Iris pigment epithelial cell (primary cell): ENCODE measurements at places on chromosomes 6 and 20.

DNA sequence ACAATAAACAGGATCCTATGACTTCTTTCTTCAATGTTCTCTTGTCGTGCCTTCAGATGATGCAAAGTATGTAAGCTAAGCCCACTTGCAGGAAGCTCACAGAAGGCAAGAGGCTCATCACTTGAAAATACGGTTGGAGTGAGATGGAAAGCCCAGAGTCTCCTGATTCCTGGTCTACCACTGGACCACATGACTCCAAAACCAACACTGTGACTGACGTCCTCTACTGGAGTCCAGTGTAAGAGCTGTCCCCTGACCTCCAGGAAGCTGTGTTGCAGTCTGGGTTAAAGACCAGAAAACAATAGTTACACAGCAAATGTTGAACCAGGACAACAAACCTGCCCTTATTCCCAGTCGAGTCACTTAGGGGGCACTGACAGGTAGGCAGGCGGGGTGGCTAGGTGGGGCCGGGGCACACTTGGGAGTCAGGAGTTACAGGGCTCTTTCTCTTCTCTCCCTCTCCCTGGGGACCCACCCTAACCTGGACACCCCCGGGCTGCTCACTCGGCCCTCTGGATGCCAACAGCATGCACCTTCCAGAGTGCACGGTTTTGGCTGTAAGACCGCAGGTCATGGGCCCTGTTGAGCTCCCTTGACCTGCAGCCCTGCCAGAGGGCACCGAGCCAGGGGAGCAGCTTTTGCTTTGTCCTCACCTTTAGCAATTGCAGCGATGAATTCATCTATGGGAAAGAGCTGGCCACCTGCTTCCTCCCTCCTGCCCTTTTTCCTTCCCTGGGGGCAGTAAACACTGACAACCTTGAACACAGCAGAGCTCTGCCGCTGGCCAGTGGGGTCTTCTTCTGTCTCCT, 7.4 kb downstream of the PCK1 start:
- DNase-seq: no peak

DNA sequence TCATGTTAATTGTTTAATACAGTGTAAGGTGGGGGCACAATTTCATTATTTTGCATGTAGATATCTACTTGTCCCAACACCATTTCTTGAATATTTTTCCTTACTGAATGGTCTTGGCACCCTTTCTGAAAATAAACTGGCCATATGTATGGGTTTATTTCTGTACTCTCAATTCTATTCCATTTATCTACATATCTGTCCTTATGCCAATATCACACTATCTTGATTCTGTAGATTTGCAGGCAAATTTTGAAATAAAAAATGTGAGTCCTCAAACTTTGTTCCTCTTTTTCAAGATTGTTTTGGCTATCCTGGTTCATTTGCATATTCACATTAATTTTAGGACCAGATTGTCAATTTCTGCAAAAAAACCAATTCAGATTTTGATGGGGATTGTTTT, 34.8 kb downstream of the SCGN start:
- DNase-seq: no peak

DNA sequence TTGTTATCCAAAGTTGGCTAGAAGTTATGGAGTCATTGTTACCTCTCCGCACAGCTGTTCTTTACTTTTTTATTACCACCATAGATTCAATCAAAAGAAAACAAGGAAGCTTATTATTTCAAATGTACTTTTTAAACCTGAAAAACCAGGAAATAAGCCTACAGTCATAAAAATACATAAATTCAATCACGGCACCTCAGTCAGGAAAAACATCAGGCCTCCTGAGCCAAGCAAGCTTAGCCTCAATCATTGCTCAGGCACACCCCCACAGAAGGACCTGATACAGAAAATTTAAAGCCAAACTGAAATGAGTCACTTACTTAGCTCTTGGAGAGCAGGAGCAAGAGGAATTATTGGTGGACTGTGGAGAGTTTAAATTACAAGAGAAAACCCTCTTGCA, 44.3 kb downstream of the MARCKS start:
- DNase-seq: peak; percentile 60

DNA sequence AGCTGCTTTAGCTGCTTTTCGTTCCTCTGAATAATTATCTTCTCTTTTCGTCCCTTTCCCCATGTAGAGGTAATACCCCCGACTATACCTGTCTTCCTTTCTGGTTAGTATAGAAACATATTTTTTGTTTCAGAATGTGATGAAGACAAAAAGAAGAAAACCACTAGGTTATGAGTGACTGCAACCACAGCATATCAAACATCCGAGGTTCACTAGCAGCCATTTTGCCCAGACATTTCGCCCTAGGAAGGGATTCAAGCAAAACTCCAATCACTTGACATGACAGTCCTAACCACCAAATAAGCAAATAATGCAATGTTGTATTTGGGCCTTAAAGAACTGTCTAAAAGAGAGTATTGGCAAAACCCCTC, 9.4 kb downstream of the SNX5 start:
- DNase-seq: no peak

DNA sequence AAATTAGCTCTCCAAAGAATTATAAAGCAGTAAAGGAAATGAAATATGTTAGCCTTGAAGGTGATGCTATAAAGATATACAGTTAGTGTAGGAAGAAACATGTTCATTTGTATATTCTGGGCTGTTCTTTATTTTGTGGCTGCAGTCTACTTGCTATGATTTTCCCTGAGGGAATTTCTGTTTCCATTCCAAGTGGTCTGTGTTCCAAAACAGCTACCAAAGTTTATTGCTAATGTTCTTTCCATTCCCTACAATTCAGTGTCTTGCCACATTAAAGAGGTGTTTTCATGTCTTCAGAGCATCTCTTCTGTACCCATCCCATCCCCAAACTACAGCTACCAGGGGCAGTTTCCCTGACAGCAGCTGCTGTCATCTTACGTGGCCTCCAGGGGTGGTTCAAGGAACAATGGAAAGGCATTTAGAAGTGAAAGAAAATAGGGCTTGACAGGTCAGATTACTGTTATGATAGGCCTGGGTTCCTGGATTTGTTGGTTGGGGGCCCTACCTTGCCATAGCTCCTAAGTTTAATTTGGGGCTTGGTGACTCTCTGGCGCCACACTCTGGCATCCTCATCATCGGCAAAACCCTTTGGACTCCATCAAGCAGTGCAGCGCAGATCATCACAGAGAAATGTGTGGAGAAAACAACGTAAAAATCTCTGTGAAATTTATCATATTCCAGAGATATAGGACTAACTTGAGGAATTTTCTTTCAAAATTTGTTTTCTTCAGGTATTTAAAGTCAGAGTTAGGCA, 33.8 kb upstream of the AIG1 start:
- peak; percentile 48 for DNase-seq

- DNase-seq: no peak
Observed at GRCh38 chr6:168377856-168378832, 58.6 kb upstream of the DACT2 start.

- DNase-seq: no peak
Observed at GRCh38 chr20:37390891-37391525, 45.1 kb downstream of the SRC start.

GRCh38 chr6:69917834-69918233, 51.5 kb downstream of the COL19A1 start:
- peak; percentile 76 for DNase-seq

GRCh38 chr6:15284743-15285142, 38.9 kb downstream of the JARID2 start:
- peak; percentile 61 for DNase-seq

GRCh38 chr6:127586372-127586771, 9.4 kb downstream of the C6orf58 start:
- DNase-seq: no peak

DNA sequence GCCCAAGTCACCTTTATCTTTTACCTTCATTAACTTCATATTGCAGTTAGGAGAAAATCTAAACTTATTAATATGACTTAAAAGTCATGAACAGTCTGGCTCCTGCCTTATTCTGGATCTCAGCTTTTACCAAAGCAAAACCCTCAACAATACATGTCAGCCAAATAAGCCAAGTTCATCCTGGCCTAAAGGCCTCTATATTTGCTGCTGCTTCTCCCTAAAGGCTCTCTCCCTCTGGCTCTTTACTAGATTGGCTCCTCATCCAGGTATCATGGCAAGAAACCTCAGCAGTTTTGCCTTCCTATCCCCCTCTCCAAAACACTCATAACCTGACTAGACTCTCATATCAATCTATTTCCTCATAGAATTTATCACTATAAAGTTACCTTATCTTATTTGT, 11.1 kb downstream of the LMBRD1 start:
- DNase-seq: no peak

DNA sequence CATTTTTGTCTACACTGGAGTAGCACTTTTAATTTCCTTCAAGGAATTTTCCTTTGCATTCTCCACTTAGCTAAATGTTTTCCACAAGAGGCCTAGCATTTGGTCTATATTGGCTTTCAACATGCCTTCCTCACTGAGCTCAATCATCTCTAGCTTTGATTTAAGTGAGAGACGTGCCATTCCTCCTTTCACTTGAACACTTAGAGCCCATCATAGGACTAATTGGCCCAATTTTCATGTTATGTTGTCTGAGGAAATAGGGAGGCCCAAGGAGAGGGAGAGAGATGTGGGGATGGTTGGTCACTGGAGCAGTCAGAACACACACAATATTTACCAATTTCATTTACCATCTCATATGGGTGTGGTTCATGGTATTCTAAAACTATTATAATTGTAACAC, 645.0 kb downstream of the PRKN start:
- no peak for DNase-seq

DNA sequence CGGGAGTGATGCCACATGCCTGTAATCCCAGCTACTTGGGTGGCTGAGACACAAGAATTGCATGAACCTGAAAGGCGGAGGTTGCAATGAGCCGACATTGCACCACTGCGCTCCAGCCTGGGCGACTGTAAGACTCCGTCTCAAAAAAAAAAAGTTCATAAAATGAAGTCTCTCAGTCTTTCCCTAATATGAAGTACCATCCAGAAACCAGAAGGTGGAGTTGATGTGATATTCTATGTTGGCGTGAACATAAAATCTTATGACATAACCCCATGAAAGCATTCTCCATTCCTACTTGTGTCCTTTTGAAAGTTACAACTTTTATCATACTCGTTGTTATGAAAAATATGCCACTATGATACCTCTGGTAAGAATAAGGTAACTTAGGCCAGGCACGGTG, 5.7 kb downstream of the SOD2 start:
- no peak for DNase-seq

DNA sequence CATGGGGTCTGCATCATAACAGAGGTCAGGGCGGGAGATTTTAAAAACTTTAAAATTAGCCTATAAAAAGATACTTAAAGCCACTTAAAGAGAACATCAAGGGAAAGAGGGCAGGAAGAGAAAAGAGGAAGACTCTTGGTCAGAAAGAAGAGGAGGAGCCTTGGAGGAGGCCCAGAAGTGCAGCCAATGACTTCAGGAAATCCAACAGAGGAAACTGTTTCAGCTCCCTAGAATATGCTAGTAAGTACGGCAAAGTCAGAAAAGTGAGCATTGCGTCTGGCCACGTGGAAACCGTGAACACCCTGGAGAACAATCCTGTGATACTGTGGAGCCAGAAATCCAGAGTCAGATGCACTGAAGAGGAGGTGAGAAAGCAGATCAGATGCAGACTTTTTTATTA, 22.5 kb upstream of the NHSL1 start:
- DNase-seq: no peak

DNA sequence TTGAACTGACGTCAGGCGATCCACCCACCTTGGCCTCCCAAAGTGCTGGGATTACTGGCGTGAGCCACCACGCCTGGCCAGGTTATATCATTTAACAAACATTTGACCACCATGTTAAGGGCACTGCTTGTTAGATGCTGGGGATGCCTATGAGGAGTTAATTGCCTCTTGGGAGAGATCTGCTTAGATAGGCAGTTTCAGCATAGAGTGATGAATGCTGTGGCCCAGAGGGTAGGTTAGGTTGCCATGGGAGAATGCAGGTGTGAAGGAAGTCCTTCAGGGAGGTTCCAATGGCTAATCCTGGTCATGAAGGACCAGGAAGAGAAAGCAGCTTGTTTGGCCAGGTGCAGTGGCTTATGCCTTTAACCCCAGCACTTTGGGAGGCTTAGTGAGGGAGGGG, 17.0 kb downstream of the PHF20 start:
- DNase-seq: no peak

GRCh38 chr6:127249621-127250020, 17.0 kb upstream of the RNF146 start:
- DNase-seq: no peak

GRCh38 chr6:137309078-137309762, 90.0 kb upstream of the IFNGR1 start:
- peak; percentile 87 for DNase-seq

DNA sequence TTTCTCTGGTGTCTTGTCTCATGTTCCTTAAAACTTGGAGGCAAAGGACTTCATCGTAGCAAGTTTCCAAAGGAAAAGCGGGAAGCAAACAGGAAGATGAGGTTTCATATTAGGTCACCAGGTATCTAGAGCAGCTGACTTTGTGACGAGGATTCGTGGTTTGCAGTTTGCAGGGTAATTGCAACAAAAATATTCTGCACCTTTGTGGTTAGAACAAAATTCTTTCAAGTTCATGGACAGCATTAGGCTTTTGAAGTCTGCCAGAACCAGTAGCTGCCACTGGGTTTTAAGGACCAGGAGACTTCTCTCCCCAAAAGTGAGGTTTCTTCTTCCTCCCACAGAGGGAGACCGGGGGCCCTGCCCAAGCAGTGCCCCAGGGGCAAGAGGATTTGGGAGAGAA, 63.4 kb downstream of the RPP40 start:
- no peak for DNase-seq

GRCh38 chr20:5168651-5169396, 42.0 kb downstream of the CDS2 start:
- peak; percentile 48 for DNase-seq

- DNase-seq: no peak
Observed at GRCh38 chr20:58467572-58468527, 47.3 kb downstream of the APCDD1L start.

DNA sequence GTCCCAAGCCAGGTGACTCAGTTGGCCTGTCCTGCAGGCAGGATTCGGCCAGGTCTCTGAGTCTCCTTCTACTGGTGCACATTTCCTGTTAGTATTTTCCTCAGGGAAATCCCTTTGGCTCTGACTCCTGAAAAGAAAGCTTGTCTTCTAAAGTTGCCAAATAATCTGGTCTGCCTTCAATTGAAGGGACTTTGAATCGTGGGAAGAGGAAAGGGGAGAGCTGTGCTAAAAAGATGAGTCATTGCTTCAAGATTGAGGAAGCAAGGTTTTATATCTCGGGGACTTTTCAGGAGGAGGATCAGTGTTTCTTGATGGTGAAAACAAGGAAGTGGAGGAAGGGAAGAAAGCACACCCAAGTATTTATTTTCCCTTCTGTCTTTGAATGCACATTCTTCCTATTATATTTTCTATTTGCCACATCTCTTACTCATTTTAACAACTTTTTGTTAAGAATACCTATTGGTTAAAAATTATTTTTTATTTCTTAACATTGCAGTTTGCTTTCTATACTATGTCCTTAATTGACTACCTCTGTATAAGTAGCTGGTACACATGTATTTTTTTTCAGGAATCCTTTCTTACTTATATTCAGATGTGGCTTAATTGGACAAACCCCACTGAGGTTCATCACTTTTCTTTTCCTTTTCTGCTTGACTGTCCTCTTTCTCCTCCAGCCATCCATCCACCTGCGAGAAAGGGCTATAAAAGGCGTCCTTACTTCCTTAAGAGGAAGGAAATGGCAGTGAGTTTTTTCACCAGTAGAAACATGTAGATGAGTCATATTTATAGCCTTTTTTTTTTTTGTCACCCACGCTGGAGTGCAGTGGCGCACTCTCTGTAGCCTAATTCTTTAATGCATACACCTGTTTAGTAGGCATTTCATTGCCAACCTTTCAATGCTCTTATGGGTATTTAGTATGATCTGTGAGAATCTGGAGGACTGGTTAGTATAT, 15.0 kb upstream of the IFNGR1 start:
- DNase-seq: peak; percentile 93
